ENCODE measurements at places on chromosomes 2 and 18.

- no peaks in the 10 kb centered on the region for H3K4me1 ChIP-seq
- no peaks in the 10 kb centered on the region for H3K36me3 ChIP-seq
- H3K27me3 ChIP-seq: peaks cover 3% of the 10 kb centered on the region
- H3K4me3 ChIP-seq: no peak overlapping the region
- no peak for DNase-seq
Measured at GRCh38 chr2:100780203-100781008, 39.5 kb upstream of the NPAS2 start.

- peaks cover 32% of the 10 kb centered on the region for H3K27me3 ChIP-seq
- no peak overlapping the region for H3K27ac ChIP-seq
- no peaks in the 10 kb centered on the region for H3K36me3 ChIP-seq
- DNase-seq: no peak
Measured at GRCh38 chr2:215413974-215414373, 21.9 kb downstream of the FN1 start.

GRCh38 chr2:27712522-27712921, 48.8 kb downstream of the SLC4A1AP start:
- H3K27me3 ChIP-seq: peaks cover 32% of the 10 kb centered on the region
- DNase-seq: no peak
- no peak overlapping the region for H3K27ac ChIP-seq
- no peak overlapping the region for H3K4me3 ChIP-seq

- DNase-seq: no peak
- no peak overlapping the region for H3K4me3 ChIP-seq
- H3K36me3 ChIP-seq: peaks cover 5% of the 10 kb centered on the region
- no peak overlapping the region for H3K27ac ChIP-seq
Measured at GRCh38 chr2:238286551-238286950, 1.9 kb downstream of the PER2 start.

GRCh38 chr18:13513481-13513880, 212.9 kb downstream of the FAM210A start:
- H3K4me3 ChIP-seq: no peak overlapping the region
- no peak overlapping the region for H3K27ac ChIP-seq
- H3K27me3 ChIP-seq: no peaks in the 10 kb centered on the region
- no peak for DNase-seq
- peaks cover 35% of the 10 kb centered on the region for H3K36me3 ChIP-seq
- peaks cover 15% of the 10 kb centered on the region for H3K4me1 ChIP-seq

DNA sequence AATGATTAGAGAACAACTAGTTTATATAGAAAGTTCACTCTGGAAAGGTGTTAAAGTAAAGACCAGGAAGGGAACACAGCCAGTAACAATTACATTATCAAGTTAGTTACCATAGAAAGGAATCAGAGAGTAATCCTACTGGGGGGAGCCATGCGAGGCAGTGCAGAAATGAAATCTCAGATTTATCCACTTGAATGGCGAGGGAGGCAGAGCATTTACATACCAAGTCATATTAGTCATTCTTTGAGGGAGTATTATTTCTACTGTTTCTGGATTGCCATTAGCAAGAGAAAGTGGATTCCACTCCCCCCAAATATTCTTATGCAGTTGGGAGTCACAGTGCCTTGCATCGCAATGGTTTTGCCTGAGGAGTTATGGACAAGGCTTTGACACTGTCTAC, 472.7 kb upstream of the TRIB2 start:
- DNase-seq: no peak
- H3K4me1 ChIP-seq: no peaks in the 10 kb centered on the region
- no peak overlapping the region for H3K4me3 ChIP-seq

DNA sequence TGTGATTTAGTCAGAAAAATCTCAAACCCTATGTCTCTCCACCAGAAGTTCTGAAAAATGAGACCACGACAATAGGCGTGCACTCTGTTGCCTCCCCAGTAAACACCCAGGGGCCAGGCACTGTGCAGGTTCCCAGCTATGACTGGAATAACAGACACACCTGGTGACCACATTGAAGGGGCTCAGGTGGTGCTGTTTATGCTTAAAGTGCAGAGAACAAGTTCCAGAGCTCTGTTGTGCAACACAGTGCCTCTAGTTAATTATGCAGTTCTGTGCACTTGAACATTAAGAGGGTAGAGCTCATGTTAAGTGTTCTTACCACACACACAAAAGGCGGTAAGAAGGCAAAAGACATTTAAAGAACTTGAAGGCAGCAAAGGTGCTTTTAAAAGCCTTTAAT, 52.6 kb upstream of the AFF3 start:
- H3K27ac ChIP-seq: no peak overlapping the region
- H3K36me3 ChIP-seq: no peaks in the 10 kb centered on the region
- no peaks in the 10 kb centered on the region for H3K4me1 ChIP-seq

DNA sequence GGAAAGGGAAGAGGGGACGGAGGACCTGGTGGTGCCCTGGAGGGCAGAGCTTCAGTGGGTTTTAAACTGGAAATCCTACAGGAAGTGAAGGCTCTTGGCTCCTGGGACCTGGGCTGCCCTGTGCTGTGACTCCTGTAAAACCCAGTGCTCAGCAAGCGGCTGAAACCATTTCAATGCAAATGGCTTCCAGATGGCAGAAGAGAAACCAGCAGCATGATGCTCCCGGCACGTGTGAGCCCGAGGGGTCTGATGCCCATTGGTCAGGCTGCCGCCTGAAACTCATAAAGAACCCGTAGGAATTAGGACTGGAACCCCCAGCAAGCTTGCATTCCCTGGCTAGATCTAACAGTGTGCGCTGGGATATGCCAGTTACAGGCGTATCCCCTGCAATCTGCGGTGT, 109.2 kb upstream of the THOC1 start:
- no peak overlapping the region for H3K27ac ChIP-seq
- peaks cover 14% of the 10 kb centered on the region for H3K27me3 ChIP-seq
- H3K4me3 ChIP-seq: no peak overlapping the region
- peaks cover 2% of the 10 kb centered on the region for H3K4me1 ChIP-seq
- DNase-seq: no peak
- H3K36me3 ChIP-seq: no peaks in the 10 kb centered on the region

GRCh38 chr18:10842371-10842770, 307.0 kb downstream of the PIEZO2 start:
- H3K4me3 ChIP-seq: no peak overlapping the region
- no peak overlapping the region for H3K27ac ChIP-seq
- peaks cover 6% of the 10 kb centered on the region for H3K27me3 ChIP-seq
- no peaks in the 10 kb centered on the region for H3K36me3 ChIP-seq

DNA sequence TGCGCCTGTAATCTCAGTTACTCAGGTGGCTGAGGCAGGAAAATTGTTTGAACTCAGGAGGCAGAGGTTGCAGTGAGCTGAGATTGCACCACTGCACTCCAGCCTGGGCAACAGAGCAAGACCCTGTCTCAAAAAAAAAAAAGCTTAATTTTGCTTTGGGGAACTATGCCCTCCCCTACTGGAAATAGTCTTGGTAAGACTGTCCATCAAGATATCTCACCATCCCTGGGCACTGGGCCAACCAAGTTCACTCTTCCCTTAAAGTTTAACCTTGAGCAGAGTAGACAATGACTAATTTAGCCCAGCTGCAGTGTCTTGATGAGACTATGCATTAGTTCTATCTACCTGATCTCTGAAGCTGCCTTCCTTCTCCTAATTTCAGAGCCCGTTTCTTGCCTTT, 44.7 kb downstream of the ASXL2 start:
- DNase-seq: no peak
- H3K4me1 ChIP-seq: peaks cover 43% of the 10 kb centered on the region

- no peak overlapping the region for H3K4me3 ChIP-seq
- no peaks in the 10 kb centered on the region for H3K27me3 ChIP-seq
- H3K27ac ChIP-seq: no peak overlapping the region
- H3K4me1 ChIP-seq: no peaks in the 10 kb centered on the region
Measured at GRCh38 chr2:182432051-182432450, 5.2 kb upstream of the PDE1A start.

- H3K36me3 ChIP-seq: no peaks in the 10 kb centered on the region
- peaks cover 18% of the 10 kb centered on the region for H3K27me3 ChIP-seq
- H3K27ac ChIP-seq: no peak overlapping the region
- no peak overlapping the region for H3K4me3 ChIP-seq
- no peaks in the 10 kb centered on the region for H3K4me1 ChIP-seq
Measured at GRCh38 chr18:32380559-32380958, 90.1 kb downstream of the GAREM1 start.

DNA sequence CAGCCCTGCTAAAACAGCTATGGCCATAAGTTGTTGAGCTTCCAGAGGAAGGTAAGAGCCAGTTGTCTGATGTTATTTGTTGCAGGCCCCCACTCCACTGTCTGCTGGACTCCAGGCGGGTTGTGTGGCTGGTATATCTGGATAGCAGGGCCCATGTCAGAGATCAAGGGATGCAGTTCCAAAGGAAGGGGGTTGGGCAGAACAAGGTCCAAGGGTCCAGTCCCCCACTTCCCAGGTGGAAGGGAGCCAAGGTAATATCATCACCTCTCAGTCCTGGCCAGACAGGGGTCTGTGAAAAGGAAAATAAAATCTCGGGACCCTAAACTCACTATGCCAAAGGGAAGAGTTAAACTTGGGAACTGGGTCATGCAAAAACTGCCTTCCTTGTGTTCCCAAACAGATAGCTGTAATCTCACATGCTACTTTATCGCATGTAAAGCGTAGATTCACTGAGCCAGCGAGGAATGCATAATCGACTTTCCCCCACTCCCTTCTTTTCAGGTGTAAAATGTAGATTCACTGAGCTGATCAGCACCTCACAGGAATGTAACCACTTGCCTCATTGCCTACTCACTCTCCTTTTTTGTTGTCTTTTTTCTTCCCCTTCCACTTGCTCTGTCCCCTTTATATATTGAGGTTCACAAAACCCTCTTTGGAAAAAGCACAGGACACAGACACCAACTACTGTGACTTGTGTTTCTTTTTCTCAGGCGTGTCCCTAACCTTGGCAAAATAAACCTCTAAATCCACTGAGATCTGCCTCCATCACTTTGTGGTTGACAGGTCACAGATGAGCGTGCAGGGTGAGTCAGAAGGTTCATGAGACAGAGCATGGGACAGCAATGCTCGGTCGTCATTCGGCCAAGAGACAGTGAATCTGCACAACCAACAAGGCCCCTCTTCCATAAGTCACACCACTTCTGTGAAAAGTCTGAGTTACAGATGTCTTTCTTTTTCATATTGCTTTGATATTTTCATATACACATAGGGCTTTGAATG, 255.3 kb upstream of the SIX2 start:
- no peak for DNase-seq
- H3K4me3 ChIP-seq: no peak overlapping the region
- no peaks in the 10 kb centered on the region for H3K36me3 ChIP-seq
- no peak overlapping the region for H3K27ac ChIP-seq
- H3K27me3 ChIP-seq: peaks cover 14% of the 10 kb centered on the region

DNA sequence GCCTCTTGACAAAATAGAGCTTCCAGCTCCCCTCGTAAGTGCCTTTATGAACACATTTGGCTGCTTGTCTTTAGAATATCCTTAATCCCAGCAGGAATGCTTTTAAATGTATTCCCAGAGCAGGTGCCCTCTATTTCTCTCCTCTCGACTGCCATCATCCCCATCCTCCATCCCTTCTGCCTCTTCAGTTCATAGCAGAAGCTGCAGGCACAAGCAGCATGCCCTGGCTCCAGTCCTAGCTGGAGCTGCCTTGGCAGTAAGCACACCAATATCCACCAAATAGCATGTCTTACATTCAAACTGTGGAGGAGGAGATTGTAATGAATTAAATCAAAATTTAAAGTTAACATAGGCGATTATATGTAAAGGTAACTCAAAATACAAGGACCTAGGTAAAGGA, 891.3 kb upstream of the SLC39A10 start:
- peaks cover 3% of the 10 kb centered on the region for H3K27me3 ChIP-seq
- DNase-seq: no peak
- no peak overlapping the region for H3K27ac ChIP-seq

- DNase-seq: no peak
- H3K36me3 ChIP-seq: peaks cover 22% of the 10 kb centered on the region
- H3K27me3 ChIP-seq: no peaks in the 10 kb centered on the region
- no peak overlapping the region for H3K4me3 ChIP-seq
Measured at GRCh38 chr18:79117385-79117784, 48.2 kb downstream of the ATP9B start.

DNA sequence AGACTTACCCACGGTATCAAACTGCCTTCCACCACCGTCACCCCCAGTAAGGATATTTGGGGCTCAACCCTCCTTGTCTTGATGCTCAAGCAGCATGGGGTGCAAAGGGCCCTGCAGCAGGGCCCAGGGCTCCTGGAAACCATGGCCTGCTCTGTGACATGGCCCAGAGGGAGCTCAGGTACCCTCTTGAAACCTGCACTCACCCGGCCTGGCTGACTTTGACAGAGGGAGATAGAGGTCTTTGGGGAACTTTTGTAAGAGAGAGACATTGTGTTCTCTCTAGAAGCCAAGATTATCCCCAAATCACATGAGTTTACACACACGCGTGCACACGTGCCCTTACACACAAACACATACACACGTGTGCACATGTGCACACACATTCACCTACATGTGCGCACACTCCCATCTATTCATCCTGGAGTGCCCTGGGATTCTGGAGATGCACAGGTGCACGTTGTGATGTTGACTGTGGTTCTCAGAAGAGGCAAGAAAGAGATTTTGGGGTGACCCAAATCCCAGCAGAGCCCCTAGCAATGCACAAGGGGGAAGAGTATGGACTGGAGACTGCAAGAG, 19.6 kb upstream of the KCNK3 start:
- H3K36me3 ChIP-seq: no peaks in the 10 kb centered on the region
- H3K4me1 ChIP-seq: peaks cover 12% of the 10 kb centered on the region
- H3K27ac ChIP-seq: no peak overlapping the region
- H3K27me3 ChIP-seq: peaks cover 40% of the 10 kb centered on the region
- DNase-seq: no peak

DNA sequence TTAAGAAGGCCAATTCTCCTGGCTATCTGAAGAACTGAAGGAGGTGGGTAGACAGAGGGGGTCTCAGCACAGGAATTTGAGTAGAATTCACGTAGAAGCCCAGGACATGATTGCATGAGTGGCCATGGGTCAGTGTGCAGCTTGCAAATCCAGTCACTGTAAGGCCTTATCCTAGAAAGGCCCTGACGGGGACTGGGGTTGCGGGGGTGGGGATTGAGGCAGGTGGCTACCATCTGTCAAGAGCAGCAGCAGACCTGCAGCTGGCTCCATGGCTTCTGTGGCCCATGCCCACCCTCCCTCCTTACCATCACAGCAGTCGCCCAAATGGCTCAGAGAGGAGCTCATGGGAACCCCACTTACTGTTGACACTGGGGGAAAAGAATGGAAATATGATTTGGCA, 34.6 kb upstream of the SLC14A1 start:
- H3K36me3 ChIP-seq: peaks cover 10% of the 10 kb centered on the region
- H3K27me3 ChIP-seq: peaks cover 6% of the 10 kb centered on the region
- peaks cover 49% of the 10 kb centered on the region for H3K4me1 ChIP-seq
- peak overlapping the region; percentile 99 for H3K27ac ChIP-seq

All from activated naive CD8-positive, alpha-beta T cell treated with anti-CD3 and anti-CD28 coated beads, Interleukin-2, amount 10 ng/mL, durations not matched to agents 7 days and 5 days (primary cell).